ENCODE measurements at places on chromosomes 12 and 14. TPM values are rescaled to one million over a fixed set of nuclear protein-coding genes. Genes with fewer than 3 reads are reported as not detected.

- DNase-seq: no peak
Measured at GRCh38 chr14:72612041-72612440, 281.9 kb downstream of the DPF3 start.

- peak; percentile 83 for DNase-seq
Measured at GRCh38 chr12:48924617-48925303, 532 bp downstream of the FKBP11 start.

The BRF1 gene
- 32.2 TPM for total RNA-seq

GRCh38 chr12:23884909-23885308 is 64.6 kb downstream of the SOX5 start:
- DNase-seq: no peak

The KRT1 gene
- not detected for total RNA-seq

GRCh38 chr12:59066445-59066844 is 146.1 kb upstream of the LRIG3 start:
- DNase-seq: no peak

DNA sequence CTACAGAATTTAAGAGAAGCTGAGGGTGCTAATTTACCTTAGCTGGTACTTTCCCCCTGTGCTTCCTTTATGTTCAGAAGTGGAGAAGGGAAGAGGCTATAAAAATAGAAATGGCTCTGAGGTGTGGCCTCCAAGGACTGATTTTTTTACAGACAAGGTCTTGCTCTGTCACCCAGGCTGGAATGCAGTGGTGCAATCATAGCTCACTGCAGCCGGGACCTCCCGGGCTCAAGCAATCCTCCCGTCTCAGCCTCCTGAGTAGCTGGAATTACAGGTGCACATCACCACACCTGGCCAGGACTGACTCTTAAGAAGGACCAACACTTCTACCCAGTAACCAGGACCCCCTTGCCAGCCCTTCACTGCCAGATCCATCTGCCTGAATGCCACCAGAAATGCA is 23.9 kb upstream of the NAP1L1 start:
- no peak for DNase-seq

The ZNF10 gene
- total RNA-seq: 7.9 TPM
